ENCODE measurements at places on chromosomes 4 and X. TPM values are rescaled to one million over a fixed set of nuclear protein-coding genes. Genes with fewer than 3 reads are reported as not detected.

GRCh38 chr4:78667764-78668163 lies 108.4 kb upstream of the BMP2K start:
- no peak for DNase-seq

Gene RBMXL3
- not detected for total RNA-seq

DNA sequence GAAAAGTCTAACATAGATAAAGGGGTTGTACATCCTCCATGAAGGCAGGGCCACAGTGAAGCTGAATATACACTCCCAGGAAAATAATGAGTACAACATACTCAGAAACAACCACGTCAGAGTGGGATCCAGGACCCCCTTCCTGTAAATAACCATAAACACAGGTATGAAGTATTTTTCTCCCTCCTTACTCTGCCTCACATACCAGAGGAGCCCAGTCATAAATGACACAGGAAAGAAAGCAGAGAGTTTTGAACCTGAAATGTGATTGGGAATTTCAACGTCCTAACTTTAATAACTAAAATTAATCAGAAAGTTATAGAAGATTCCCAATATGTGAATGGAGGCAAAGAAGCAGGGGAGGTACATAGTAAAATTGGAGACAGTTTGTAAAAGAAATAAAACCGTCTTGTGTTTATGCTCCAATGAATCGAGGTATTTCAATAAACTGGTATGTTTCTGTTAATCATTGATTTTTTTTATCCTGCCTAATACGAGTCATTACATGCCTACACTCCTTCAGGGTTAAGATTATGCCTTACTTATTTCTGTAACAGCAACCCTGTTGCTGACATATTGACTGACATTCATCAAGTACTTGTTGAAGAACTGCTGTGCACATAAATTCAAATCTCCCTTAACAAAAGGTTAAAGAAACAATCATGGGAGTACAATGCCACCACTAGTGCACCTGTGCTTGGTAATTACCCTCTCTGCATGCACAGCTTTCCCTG lies 431.3 kb downstream of the KCNIP4 start:
- no peak for DNase-seq

Gene ENAM
- total RNA-seq: 1.2 TPM

DNA sequence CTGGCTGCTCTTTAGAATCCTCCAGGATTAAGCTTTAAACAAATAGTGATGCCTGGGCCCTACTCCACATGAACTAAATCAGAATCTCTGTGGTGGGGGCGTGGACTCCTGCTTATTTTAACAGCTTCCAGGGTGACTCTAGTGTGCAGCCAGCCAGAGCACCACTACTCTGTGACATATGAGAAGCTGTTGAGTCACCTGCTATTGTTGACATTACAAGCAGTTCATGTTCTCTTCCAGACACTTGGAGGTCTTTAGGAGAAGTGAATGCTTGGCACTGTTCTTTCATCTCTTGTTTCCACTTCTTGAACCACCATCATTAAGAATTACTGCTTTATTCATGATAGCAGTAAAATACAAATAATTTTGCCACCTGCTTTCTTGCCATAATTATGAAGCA lies 426 bp upstream of the C4orf51 start:
- DNase-seq: peak; percentile 37

GRCh38 chrX:136627409-136627808 lies 20.5 kb upstream of the CD40LG start:
- DNase-seq: no peak
